ENCODE measurements at places on chromosomes 1 and 21. TPM values are rescaled to one million over a fixed set of nuclear protein-coding genes. Genes with fewer than 3 reads are reported as not detected.

The ZNF669 gene
- 5.7 TPM for polyA plus RNA-seq

The VASH2 gene
- 41.0 TPM for polyA plus RNA-seq

GRCh38 chr1:32977546-32978087 is 13.0 kb upstream of the RNF19B start:
- DNase-seq: no peak

- DNase-seq: no peak
These were observed 210.6 kb upstream of the IRF2BP2 start for GRCh38 chr1:234820597-234820996.

DNA sequence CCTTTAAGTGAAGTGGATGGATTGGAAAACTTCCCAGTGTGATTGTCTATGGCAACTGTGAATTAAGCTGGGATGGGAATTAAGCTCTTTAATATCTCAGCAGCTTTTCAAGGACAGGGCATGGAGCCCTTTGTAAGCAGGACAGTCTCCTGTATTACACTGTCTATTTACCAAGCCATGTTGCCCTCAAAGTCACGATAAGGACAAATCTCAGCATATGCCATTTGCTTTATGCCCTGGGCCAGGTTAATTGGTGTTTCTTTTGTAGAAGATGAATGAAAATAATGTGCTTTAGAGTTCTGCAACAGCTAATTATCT is 17.6 kb downstream of the UTP25 start:
- DNase-seq: no peak

- no peak for DNase-seq
These were observed 37.6 kb downstream of the ELF3 start for GRCh38 chr1:202047977-202048376.

- DNase-seq: no peak
These were observed 82.2 kb upstream of the BCAR3 start for GRCh38 chr1:93763704-93764365.

- no peak for DNase-seq
These were observed 148.1 kb downstream of the NRIP1 start for GRCh38 chr21:14916676-14917141.
